ENCODE measurements at places on chromosomes 7 and 10.

- no peak for DNase-seq
Measured at GRCh38 chr7:42605406-42606192, 306.3 kb downstream of the C7orf25 start.

GRCh38 chr7:140242057-140243031 lies 65.6 kb upstream of the KDM7A start:
- no peak for DNase-seq

GRCh38 chr10:68559251-68559650 lies 886 bp upstream of the TET1 start:
- DNase-seq: no peak

- DNase-seq: no peak
Measured at GRCh38 chr7:44761207-44762161, 12.8 kb downstream of the ZMIZ2 start.

DNA sequence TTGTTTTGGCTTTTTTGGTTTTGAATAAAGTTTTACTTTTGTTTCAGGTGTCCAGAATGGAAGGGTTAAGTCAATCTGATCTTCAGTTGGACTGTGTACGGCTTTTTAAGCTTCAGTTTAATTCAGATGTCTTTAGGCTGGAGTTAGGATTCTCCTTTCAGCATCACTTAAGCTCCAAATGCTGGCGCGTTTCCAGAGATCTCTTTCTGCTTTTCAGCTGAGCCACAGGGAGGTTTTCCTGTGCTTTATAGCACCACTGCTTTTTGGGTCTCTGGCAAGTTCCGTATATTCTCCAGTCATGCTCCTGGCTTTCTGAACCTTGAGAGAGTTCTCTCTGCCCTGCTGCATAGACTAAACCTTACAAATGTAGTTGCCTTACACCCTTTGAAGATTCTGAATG lies 60.0 kb downstream of the VTI1A start:
- DNase-seq: no peak

- peak; percentile 12 for DNase-seq
Measured at GRCh38 chr10:12042409-12042796, 206 bp downstream of the UPF2 start.

- DNase-seq: no peak
Measured at GRCh38 chr10:133375357-133376115, 2.4 kb upstream of the ECHS1 start.

GRCh38 chr7:50509459-50509858 lies 55.7 kb downstream of the DDC start:
- DNase-seq: no peak

DNA sequence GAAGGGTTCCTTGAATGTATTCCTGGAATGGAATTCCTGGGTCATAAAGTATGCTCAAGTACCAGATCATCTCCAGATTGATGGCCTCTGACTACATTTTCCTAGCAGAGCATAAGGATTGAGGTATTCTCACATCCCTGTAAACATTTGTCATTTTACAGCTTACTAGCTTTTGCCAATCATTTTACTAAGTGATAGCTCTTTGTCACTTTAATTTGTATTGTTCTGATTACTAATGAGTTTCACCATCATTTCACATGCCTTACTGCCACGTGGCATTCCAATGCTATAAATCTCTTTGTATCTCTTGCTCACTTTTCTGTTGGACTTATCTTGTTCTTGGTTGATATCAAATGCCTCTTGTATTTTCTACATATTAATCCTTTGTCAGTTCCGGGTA lies 68.6 kb upstream of the CACNB2 start:
- DNase-seq: no peak

GRCh38 chr10:101987136-101987535 lies 68.8 kb downstream of the ARMH3 start:
- no peak for DNase-seq

- DNase-seq: no peak
Measured at GRCh38 chr10:109618748-109619147, 304.6 kb downstream of the XPNPEP1 start.

DNA sequence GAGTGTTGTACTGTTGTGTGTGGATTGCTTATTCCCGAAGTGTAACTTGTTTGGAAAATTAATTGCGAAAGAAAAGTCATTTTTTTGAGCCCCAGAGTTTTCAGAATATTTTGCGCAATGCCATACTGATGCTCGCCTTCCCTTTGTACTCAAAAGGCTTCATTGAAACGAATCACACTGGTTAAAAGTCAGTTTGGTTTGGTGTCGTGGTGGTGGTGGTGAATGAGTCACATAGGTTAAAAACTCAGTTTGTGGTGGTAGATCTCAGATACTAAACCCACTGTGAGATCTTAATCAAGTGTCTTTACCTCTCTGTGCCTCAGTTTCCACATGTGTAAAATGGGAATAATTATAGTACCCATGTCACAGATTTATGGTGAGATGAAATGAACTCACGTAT lies 61.1 kb upstream of the IL6 start:
- no peak for DNase-seq

GRCh38 chr10:7507887-7508726 lies 97.3 kb upstream of the SFMBT2 start:
- no peak for DNase-seq

DNA sequence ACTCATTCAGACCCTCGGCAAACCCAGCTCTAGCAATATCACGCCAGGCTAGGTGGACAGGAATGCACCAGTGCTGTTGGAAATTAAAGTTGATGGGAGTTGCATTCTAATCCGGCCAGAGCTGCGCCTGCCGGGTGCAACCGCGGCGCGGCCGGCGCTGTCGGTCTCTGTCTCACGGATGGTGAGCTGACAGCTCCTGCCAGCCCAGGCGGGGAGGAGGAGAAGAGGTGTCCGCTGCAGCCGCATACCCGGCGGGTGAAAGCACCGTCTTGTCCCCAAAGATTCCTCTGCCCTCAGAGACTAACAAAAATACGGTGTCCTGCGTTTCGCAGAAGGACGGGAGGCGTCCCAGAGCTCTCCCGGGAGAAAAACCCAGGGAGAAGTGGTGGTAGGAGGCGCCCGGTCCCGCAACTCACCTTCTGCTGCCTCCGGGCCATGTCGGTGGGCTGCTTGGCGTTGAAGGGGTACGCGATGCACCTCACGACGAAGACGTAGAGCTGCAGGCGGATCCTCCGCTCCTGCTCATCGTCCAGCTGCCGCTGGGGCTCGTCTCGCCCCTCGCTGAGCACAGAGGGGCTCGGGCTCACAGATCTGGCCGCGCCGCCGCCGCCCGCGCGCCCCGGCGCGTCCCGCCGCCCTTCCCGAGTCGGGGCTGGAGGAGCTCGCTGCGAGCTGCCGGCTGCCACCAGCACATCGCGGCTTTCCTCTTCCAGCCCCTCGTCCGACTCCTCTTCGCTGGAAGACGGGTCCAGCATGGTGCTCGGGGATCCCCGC lies 490 bp downstream of the CADPS2 start:
- DNase-seq: no peak

DNA sequence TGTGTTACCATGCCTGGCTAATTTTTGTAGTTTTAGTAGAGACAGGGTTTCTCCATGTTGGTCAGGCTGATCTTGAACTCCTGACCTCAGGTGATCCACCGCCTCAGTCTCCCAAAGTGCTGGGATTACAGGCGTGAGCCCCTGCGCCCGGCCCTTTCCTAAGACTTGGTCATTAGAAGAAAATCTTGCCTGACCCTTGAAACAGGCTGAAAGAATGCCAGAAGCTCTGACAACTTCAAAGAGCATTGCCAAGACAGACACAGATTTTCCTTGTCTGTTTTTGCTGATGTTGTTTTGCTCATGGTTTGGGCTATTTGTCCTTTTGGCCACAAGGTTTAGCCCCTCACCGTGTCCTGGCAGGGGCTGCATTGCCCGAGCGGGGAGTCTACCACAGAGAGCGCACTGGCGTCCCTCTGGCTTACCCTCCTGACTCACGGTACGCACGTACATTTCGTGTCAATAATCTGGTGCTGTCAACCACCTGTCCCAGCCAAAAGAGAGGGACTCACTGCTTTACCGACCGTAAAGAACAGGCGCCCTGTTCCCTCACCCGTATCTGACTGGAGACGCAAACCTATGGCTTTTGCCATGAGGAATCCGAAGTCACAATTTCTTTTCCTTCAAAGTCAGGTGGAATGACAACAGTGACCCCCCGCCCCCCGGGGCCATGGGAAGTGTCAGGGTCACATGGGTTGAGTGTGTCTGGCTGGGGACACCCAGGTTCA lies 10.1 kb upstream of the INPP5A start:
- DNase-seq: no peak

- no peak for DNase-seq
Measured at GRCh38 chr10:5953676-5954075, 23.7 kb downstream of the IL15RA start.

GRCh38 chr7:23205577-23205908 lies 23.7 kb downstream of the NUP42 start:
- no peak for DNase-seq

GRCh38 chr10:126397640-126398382 lies 9.5 kb upstream of the ADAM12 start:
- DNase-seq: no peak

- no peak for DNase-seq
Measured at GRCh38 chr7:28266402-28266801, 85.8 kb upstream of the JAZF1 start.

All from stimulated activated CD4-positive, alpha-beta T cell treated with anti-CD3 and anti-CD28 coated beads, Interleukin-1b, Interleukin-23, amount 100 ng/mL, for 24 hours (primary cell).